Urinary bladder (tissue), 4 donors: ENCODE measurements at places on chromosomes 4 and X. TPM values are rescaled to one million over a fixed set of nuclear protein-coding genes. Genes with fewer than 3 reads are reported as not detected.

GSX2 gene
- total RNA-seq, result not detected

PPAT gene
- total RNA-seq, result 21.3 TPM

MEPE gene
- total RNA-seq, result not detected

MXRA5 gene
- total RNA-seq, result 100 TPM

TMEM31 gene
- not detected for total RNA-seq

PCDH10 gene
- 18.5 TPM for total RNA-seq
